AG04449 (cell line): ENCODE measurements at places on chromosomes 11 and 22.

DNA sequence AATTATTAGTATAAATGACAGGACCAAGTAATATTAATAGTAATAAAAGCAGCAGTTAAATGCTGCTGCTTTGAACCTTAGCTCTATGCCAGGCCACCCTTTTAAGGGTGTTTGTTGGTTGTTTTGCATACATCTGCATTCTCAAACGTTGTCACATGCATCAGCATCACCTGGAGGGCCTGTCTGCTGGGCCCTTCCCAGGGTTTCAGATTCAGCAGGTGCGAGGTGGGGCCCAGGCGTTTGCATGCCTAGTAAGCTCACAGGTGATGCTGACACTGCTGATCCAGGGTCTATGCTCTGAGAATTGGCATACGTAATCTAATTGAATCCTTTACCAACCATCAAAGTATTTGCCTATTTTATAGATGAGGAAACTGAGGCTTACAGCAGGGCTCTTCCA, 246.5 kb downstream of the CADM1 start:
- DNase-seq: no peak

DNA sequence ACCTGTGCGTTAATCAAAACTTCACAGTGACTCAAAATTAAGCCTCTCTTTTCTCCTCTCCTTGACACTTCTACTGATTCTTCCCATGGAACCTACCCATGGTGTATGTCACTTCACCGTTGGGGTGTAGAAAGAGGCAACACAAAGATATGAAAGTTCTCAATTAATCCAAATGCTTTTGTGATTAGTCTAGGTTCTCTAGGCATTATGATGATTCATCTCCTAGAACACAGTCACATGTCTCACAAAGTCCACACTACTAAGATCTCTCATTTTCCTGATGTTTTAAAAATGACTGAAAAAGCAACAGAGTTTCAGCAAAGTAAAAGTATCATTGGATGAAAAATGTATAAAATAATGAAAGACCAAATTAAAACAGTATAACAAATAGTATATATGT, 13.7 kb upstream of the SCGB2A2 start:
- no peak for DNase-seq

- DNase-seq: no peak
Observed at GRCh38 chr11:61537326-61537725, 28.8 kb downstream of the LRRC10B start.

- no peak for DNase-seq
Observed at GRCh38 chr22:26891429-26891828, 234.0 kb downstream of the MIAT start.

GRCh38 chr11:47469361-47470179, 20.6 kb upstream of the RAPSN start:
- no peak for DNase-seq

GRCh38 chr22:45298934-45299505, 10.7 kb upstream of the FAM118A start:
- no peak for DNase-seq

DNA sequence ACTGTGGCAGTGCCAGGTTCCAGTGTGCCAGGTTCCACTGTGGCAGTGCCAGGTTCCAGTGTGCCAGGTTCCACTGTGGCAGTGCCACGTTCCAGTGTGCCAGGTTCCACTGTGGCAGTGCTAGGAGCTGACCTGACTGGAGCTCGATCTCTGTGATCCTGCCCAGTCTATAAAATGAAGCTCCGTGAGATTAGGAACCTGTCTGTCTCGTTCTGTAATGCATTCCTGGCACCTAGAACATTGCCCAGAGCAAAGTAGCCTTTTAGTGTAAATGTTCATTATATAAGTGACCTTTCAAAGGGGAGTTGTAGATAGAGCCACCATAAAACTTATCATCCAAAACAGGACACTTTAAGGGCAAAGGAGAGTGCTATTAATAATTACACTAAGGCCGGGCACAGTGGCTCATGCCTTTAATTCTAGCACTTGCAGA, 36.0 kb downstream of the ART5 start:
- no peak for DNase-seq

- no peak for DNase-seq
Observed at GRCh38 chr11:16215352-16215751, 141.0 kb downstream of the SOX6 start.

DNA sequence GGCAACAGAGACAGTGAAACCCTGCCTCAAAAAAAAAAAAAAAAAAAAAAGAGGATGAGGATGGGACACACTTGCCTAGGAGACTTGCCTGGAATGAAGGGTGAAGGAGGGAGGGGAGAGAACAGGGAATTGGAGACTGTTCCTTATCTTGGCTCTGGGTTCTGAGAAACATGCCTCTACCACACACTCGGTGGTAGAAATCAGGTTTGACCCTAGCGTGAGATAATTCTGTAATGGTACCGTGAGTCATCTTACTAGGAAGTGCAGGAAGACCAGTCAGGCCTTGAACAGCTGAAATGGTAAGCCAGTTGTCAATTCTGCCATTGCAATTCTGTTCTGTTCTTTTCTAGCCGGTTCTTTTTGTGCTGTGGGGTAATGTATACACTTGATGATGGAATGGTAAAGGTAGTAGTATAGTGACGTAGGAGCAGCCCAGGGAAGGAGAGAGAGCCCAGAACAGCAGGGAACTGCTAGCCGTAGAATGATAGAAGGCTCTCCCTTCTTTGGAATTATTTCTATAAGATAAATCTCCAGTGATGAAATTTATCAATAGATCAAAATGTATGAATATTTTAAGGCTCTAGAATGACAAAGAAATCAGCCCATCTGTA, 3.9 kb upstream of the AMBRA1 start:
- no peak for DNase-seq

- no peak for DNase-seq
Observed at GRCh38 chr11:71145988-71146824, 106.2 kb downstream of the SHANK2 start.

- no peak for DNase-seq
Observed at GRCh38 chr11:621838-622237, 2.9 kb downstream of the CDHR5 start.

- no peak for DNase-seq
Observed at GRCh38 chr11:79049741-79050179, 391.1 kb downstream of the TENM4 start.

DNA sequence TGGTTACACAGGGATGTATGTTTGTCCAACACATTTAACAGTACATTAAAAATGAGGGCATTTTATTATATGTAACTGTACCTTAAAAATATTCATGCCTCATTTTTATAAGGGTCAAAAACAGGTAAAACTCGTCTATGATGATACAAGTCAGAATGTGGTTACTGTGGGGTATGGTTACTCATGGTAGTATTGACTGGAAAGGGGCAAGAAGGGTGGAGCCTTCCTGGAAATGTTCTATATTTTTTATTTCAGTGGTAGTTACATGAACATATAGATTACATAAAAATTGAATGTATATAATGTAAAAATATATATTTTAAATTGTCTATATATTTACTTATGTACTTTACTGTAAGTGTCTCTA, 99.8 kb downstream of the STIM1 start:
- DNase-seq: no peak

- no peak for DNase-seq
Observed at GRCh38 chr22:28826921-28827320, 26.6 kb upstream of the XBP1 start.

DNA sequence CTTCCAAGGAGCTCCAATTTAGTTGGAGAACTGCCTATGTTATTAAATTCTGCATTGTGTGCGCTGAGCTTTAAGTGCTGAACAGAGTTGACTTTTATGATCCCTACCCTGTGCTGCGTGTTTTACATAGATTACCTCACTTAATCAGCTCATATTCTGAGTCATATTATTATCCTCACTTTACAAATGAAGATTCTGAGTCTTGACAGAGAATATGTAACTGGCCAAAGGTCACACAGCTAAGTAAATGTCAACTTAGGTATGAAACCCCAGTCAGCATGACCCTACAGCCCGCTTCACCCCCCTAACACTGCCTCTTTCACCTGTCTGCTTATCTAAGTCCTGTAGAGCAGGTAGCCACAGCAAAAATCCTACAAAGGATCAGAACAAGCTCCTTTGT, 19.8 kb upstream of the TMPRSS5 start:
- DNase-seq: no peak

DNA sequence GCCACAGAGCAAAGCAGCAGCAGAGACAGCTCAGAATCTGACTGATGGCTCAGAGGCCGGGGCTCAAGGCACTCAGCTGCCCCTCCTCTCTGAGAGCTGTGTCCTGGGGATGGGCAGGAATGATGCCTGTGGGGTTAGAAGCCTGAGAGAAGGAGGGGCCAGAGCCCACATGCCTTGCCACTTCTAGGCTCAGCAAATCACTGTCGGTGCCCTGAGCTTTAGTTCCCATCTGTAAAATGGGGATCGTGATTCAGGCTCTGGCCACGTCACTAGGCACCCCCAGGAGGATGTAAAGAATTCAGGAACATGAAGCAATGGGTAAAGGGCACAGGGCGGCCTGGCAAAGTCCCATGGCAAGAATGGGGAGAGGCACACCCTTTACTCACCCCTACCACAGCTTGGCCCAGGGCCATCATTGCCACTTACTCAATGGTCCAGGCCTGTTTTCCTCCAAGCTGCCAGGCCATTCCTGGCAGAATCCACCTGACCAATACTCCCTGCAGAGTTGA, 3.4 kb upstream of the CDC42EP2 start:
- no peak for DNase-seq

- DNase-seq: no peak
Observed at GRCh38 chr11:124763156-124763947, 1.3 kb upstream of the ESAM start.

DNA sequence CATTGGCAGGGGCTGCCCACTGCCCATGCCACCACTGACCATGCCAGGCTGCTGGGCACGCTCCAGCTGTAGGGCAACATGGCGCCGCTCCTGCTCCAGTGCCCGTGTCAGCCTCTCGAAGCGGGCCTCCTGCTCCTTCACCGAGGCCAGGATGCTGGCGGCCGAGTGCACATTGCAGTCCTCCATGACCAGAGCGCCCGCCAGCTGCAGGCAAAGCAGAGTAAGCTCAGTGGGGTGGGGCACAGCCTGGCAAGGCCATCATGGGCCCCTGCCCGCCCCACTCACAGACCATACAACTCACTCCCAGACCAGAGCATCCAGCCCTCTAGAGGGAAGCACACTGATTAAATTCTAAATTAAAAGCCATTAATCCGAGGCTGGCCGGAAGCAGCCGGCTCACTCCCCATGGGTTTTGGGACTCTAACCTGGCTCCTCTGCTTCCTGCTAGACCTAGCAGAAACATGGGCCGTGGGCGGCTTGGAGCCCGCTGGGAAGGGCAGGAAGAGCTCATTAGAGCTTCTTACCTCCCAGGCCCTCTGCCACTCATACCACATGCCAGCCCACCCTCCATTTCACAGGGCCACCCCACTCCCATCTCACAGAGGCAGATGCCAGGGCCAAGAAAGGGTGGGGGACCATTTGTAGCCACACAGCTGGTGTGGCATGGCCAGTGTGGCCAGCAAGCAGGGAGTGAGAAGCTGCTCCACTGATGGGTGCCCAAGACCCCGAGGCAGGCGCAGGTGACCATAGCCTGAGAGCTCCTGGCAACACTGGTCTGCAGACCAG, 25.8 kb downstream of the ARVCF start:
- DNase-seq: no peak

- DNase-seq: no peak
Observed at GRCh38 chr11:16959602-16960001, 54.6 kb downstream of the PLEKHA7 start.

GRCh38 chr11:93917673-93918072, 67.3 kb upstream of the VSTM5 start:
- no peak for DNase-seq

DNA sequence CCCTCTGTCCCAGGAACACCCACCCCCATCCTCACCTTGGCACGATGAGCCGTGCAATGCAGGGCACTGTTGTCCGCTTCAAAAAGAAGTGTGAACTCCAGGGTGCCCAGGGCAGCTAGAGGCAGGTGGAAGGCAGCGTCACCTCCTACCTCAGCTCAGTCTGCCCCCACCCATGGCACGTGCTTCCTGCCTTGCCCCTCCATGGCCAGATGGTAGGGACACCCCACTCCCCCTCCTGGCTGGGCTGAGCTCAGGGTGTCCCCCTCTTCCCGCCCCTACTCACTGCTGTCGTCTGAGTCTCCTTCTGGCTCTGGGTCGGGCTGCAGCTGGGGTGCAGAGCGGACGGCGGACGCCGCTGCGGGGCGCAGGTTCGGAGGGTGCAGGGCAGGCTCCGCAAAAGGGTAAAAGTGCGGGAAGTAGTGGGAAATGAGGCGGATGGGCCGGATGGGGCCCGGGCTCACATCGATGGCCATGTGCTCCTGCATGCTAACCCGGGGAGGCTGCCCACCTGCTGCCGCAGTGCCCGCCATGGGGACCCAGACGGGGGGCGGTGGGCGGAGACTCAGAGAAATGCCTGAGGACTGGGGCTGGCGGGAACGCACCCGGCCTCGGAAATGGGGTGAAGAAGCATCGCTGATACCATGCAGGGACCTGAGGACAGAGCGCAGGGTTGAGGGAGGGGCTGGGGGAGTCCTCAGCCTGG, 9.1 kb downstream of the NDUFV1 start:
- no peak for DNase-seq

GRCh38 chr11:100635194-100635593, 51.9 kb upstream of the ARHGAP42 start:
- no peak for DNase-seq

GRCh38 chr11:130574740-130575139, 126.3 kb downstream of the ADAMTS15 start:
- no peak for DNase-seq

- DNase-seq: no peak
Observed at GRCh38 chr11:26483108-26483507, 89.0 kb downstream of the MUC15 start.

DNA sequence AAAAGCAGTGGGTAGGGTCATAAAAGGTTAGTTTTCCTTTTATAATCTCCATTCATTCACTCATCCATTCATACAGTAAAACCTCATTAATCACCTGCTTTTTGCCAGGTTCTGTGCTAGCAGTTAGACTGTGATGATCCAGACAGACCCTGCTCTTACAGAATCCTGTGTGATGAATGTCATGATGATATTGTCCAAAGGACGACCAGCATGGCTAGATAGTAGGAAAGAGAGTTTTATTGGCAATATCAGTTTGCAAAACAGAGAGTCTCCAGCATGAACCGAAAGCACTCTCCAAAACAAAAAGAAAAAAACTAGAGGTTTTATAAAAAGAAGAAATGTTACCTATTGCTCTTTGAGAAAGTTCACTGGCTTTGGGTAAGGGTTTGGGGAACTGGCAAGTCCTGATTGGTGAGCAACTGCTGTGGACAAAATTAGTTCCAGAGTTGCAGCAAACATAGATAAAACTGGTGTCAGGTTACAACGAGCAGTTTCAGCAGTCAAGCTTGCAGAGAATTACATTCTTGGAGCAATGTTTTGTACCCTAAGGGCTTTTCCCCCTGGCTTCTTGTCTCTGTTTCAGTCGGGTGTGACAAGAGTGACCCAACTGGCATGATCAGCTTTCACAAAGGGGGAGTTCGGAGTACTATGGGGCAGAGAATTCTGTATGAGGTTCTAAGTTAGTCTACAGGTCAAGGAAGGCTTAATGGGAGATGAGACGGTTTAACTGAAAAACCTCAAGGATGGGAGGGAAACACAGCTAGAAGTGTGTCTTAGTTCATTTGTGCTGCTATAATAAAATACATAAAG, 58.3 kb downstream of the HSD17B12 start:
- peak; percentile 58 for DNase-seq
